Left ventricle myocardium inferior (tissue), 1 donor: ENCODE measurements at places on chromosomes 4 and X.

DNA sequence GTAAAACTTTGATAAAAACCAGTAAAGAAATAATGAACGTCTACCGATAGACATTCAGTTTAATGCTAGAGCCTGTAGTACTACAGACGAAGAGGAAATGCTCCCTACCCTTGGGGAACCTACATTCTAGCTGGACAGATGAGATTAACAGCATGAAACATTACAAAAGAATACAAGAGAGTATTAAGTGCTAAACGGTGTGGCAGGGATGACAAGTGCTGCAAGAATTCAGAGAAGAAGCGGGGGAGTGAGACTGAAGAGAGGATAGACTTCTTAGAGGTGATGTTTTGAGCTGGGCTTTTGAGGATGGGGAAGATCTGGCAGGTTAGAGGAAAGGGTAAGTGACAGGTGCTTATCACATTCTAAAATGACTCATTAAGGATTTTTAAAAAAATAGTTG lies 52.6 kb upstream of the ESX1 start:
- DNase-seq, result no peak

DNA sequence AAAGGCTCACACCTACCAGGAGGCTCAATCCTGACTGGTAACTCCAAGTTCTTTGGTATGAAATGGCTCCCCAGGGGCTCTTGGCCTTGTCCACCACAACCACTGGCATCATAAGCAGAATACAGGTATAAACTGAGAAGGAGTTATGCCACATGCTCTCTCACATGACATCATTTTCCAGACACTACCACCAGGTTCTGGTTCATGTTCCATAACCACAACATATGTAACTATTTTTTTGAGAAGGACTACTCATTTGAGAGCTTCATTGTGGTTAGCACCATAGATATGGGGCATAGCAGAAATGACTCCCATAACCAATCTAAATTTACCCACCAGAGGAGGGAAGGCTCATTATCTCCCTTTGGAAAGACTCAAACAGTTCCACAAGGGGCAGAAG lies 19.6 kb downstream of the PRDM5 start:
- no peak for DNase-seq

GRCh38 chr4:77158487-77158861 lies 1.5 kb downstream of the CCNG2 start:
- DNase-seq, result no peak

- no peak for DNase-seq
Measured at GRCh38 chr4:4641661-4642495, 100.0 kb upstream of the STX18 start.

- DNase-seq, result no peak
Measured at GRCh38 chr4:173934201-173934600, 349.3 kb downstream of the FBXO8 start.

GRCh38 chr4:32775049-32775448 lies 2054.9 kb downstream of the PCDH7 start:
- no peak for DNase-seq

GRCh38 chr4:94408549-94409374 lies 43.0 kb upstream of the PDLIM5 start:
- DNase-seq, result no peak
